ENCODE measurements at places on chromosomes 4 and X.

DNA sequence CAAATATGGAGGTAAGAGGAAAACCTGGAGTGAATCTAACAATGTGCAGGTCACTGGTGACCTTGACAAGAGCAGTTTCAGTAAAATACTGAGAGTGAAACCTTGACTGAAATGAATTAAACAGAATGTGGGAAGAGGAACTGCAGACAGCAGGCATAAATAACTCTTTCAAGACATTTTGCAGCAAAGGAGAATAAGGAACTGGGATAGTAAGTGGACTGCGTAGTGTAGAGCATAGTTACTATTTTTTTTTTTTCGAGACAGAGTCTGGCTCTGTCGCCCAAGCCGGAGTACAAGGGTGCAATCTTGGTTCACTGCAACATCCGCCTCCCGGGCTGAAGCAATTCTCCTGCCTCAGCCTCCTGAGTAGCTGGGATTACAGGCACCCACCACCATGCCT, 24.0 kb downstream of the RBMX start:
- DNase-seq: no peak

- no peak for DNase-seq
Measured at GRCh38 chr4:74108457-74109115, 9.6 kb upstream of the CXCL2 start.

DNA sequence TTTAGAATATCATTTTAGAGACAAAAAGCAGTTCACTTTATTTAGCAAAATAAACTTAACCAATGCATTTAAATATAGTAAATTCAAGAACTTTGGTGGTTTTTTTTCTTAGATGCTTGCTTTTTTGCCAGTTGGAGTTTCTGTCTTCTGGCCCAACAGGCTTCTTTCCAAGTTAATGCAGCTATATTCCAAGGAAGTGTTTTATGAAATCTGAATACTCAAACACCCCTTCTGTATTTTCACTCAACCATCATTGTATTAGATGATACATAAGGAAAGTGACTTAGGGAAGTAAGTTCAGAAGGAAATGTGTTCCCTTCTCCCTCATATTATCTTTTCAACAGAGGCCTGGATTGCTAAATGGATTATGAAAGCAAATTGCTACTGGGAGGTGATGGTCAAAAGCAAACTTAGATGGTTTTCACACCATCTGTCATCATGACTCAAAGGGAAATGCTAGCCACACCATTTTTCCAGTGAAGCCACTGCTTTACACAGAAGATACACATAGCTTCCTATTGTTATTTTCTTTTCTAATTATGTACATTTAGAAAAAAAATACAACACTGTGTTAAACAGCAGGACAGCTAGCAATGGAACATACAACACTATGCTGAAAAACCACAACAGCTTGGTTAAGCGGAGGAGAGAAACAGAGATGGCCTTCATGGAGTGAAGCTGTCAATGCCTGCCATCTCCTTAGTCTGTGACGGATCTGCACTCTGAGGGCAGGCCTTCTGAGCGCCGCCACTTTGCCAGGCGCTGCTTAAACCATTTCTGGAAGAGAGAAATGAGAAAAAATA, 32.9 kb downstream of the HOPX start:
- no peak for DNase-seq

DNA sequence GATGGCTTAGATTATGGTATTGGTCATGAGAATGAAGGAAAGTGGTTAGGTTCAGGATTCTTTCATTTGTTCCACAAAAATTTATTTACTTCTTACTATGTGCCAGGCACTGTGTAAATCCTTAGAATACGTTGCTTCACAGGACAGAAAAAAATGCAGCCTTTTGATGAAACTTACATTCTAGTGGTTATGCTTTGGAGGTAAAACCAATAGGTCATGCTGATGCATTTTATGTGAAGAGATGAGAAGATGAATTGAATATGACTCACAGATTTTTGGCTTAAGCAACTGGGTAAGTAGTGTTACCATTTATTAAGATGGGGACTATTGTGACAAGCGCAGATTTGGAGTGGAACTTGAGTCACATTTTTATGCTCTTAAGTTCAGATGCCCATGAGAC, 165.3 kb downstream of the GLRA2 start:
- no peak for DNase-seq

- no peak for DNase-seq
Measured at GRCh38 chr4:187396106-187396505, 599.5 kb upstream of the ZFP42 start.

DNA sequence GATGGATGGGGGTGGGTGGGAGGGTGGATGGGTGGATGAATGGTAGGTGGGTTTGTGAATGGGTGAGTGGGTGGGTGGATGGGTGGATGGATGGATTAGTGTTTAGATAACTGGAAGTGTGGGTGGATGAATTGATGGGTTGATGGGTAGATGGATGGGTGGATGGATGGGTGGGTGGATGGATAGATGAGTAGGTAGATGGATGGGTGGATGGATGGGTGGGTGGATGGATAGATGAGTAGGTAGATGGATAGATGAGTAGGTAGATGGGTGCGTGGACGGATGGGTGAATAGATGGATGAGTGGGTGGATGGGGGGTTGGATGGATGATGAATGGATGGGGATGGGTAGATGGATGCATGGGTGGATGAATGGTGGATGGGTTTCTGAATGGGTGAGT, 20.3 kb upstream of the ASMTL start:
- DNase-seq: no peak

DNA sequence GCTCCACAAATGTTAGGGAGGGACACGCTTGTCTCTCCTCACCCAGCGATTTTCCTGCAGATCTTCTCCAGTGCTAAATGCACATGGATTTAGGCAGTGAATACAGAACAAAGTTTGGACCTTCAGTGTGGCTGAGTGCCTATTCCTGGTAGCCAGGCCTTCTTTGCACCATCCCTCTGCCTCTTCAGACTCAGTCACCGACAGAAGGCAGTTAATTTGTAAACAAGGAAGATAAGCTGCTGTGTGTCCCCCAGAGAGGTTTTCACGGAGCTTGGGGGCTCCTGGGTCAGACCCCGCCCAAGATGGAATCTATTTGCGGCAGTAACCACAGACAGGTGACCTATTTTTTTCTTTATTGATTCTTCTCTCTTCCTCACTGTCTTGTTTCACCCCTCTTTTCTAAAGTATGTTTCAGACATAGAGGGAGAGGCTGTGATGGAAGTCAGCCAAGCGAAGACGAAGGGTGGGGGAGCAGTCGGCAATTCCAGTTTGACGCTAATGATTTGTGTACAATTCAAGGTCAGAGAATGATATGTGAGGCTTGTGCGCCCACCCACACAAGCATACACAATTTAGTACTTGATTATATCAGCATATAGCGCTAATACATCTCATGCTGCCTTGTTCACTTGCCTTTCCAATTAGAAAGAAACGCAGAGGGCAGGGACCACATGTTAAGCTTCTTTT, 200.8 kb downstream of the MGST2 start:
- DNase-seq: no peak
